ENCODE measurements at places on chromosomes 16 and 17. TPM values are rescaled to one million over a fixed set of nuclear protein-coding genes. Genes with fewer than 3 reads are reported as not detected.
A peak's percentile ranks its signal among the peaks of the same experiment; 100 is the strongest.

- no peak for DNase-seq
These were observed 103.9 kb downstream of the GNAO1 start for GRCh38 chr16:56295059-56295665.

DNA sequence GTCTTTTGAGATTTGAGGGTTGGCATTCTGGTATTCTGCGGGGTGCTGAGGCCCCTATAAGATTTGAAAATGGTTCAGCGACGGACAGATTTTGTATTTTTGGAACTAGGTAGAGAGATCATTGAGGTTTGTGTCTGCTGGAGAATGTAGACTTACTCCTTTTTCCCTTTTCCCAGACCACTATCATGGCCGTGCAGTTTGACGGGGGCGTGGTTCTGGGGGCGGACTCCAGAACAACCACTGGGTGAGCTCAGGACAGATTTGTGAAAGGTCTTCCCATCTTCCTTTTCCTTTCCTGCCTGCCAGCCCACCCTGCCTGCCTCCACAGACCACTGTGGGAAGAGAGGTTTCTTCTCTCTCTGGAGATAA lies 572 bp downstream of the PSMB6 start:
- DNase-seq, result no peak

DNA sequence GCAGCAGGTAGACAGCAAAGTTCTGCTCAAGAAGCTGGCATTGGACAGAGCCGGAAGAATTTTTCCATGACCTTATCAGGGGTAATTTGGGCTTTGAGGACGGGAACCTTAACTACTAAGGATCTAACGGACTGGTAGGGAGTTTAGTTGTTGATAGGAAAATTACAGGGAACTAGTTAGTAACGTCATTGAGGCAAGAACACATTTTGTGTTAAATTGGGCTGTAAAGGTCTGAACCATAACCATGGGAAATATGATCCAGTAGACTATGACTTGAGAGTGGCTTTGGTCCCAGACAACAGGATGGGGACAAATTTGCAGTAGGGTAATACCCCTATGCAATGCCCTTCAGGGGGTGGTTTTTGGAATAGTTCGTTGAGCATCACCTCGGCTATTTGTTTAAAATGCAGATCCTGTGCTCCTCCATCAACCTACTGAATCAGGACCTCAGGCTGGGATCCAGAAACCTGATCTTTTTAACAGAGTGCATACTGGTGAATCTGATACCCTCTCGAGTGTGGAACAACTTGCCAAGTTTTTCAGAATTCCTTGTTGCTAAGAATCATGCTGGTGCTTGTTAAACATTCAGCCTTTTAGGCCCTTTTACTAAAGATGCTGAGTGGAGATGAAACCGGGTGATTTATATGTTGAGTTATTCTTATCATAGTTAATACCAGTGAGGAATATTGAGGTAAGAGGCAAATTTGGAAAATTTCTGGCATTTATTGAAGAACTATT lies 255.1 kb downstream of the MAP2K6 start:
- DNase-seq, result no peak

DNA sequence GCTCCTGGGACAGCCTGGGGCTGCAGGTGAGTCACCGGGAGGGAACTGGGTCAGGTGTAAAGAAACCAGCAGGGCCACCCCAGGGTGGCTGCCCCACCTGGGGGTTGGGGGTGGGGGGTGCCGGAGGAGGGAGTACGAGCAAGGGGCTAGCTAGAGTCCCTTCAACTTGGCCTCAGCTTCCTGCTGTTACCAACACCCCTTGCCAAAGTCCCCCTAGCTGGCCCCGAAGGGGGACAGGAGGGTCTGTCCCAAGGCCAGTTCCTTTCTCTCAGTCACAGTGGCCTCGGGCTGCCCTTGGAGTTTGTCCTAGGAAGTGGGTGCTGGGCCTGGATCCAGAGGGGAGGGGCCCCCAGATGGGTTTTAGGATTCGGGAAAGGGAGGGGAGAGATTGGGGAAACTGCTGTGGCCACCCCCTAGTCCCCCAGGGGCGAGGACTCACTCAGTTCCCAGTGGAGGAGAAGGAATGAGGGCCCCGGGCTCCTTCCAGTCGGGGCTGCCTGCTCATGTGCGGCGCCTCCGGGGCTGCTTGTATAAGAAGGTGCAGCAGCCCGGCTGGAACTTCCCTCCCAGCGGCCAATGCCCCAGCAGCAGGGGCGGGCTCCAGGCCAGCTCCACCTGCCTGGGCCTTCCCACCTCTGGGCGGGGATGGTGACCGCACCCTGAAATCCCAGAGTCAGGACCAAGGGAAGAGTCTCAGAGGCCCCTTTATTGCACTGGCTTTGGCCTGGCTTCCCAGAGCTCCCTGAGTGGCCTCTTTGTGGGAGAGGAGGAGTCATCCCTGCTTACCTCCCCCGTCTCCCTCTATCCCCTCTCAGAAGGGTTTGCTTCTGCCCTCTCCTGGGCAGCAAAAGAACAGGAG lies 7.3 kb downstream of the ARHGAP27 start:
- no peak for DNase-seq

DNA sequence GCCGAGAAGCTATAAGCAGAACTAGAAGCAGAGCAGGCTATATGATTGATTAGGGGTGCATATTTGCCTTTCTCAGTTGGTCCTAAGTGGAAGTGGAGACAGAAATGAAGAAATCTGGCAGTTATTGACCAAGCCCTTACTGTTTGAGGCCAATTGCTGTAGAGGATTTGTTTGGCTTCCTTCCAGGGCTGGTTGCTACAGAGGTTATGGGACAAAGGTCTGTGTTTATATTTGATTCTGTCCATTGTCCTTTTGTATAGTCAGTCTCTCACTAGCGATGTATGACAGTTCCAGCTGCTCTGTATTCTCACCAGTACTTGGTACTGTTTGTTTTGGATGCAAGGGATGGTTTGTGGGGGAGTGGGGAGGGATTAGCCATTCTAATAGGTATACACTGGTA lies 7.3 kb upstream of the ALOX15 start:
- DNase-seq, result no peak

DNA sequence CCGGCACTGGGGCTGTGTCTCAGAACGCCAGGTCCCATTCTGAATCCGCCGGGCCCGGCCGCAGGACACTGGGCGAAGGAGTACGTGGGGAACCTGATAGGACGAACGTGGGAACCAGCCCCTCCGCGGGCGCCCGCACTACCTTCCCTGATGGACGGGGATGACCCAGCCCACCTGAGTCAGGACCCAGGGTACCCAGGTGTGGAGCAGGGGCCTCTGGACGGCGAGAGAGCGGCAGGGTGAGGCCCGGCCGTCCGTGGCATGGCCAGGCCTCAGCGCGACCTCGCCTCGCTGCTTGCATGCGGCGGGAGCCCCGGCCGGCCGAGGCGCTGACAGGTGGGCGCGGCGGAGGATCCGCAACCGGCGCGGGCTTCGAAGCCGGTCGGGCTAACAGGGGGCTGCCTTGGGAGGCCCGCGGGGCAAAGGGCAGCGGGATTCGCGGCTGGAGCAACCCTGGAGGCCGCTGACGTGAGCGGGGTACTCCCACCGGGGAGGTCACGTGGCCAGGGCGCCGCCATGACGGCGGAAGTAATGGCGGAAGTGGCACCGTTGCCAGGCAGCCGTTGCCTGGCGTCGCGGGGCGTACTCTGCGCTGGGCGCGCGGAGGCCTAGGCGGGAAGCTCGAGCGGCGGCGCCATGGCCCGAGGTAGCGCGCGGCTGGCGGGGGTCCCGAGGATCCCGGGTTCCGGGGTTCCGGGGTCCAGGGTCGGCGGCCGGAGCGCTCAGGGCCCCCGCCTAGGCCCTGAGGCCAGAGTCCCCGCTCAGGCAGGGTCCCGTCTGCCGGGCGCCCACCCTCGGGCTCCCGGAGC lies at the start of gene WDR90:
WDR90 (plus strand) TSS at position 585 of the 809 bp plus-strand sequence; CDS start at position 637, 52 bp downstream.
- DNase-seq, result peak; percentile 90

DNA sequence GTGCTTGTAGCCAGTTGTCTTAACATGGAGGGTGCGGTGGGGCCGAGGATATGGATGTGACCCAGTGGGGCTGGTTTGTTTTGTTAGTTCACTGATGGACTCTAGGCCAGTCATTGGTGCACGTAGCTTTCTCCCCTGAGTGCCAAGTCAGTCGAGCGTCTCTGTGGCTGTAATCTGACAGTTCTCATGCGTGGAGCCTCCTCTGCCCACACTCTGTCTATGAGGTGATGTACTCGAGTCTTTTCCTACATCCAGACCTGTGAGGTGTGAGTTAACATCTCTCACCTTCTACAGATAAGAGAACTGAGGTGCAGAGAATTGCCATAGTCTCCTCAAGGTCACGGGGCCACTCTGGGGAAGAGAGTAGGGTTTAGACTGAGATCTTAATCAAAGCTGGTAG lies 90.2 kb downstream of the MARCHF10 start:
- no peak for DNase-seq

- DNase-seq, result no peak
These were observed 477.5 kb downstream of the WWOX start for GRCh38 chr16:78576941-78577340.

- peak; percentile 35 for DNase-seq
These were observed 2.5 kb downstream of the ALOX15B start for GRCh38 chr17:8041249-8041928.

Gene ATP2C2
- total RNA-seq, result not detected

Gene RPL26
- total RNA-seq, result 2,515 TPM

Gene NAGS
- total RNA-seq, result 2.4 TPM

Measured in T-cell (primary cell).